CMK (cell line): ENCODE measurements at places on chromosomes 4 and X.

GRCh38 chr4:33911959-33912358 lies 2332.4 kb downstream of the ARAP2 start:
- DNase-seq, result no peak

DNA sequence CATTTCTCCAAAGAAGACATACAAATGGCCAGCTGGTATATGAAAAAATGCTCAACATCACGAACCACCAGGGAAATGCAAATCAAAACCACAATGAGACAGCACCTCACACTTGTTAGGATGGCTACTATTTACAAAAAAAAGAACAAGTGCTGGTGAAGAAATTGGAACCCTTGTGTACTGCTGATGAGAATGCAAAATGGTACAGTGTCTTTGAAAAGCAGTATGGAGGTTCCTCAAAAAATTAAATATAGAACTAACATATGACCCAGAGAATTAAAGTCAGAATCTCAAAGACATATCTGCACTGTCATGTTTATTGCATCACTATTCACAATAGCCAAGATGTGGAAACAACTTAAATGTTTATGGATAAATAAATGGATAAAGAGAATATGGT lies 20.9 kb downstream of the PAGE4 start:
- DNase-seq, result no peak

GRCh38 chr4:152424977-152425376 lies 110.9 kb downstream of the FBXW7 start:
- no peak for DNase-seq

- no peak for DNase-seq
These were observed 18.2 kb downstream of the TMEM255A start for GRCh38 chrX:120293015-120293414.

DNA sequence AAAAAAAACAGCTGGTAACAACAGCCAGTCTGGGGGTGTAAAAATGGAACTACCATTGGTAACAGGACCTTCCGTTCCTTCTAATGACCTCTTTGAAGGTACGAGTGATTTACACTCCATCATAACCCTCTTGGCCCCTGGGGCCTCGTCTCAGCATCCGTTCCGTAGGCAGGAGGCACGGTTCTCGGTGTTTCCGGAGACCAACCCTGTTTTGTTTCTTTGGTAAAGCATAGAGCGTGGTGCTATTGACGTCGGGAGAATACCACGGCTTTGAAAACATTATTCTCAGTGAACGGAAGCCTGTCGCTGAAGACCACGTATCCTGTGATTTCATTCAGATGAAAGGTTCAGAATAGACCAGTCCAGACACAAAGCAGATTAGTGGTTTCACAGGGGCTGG lies 198.9 kb downstream of the ASMT start:
- no peak for DNase-seq

- peak; percentile 24 for DNase-seq
These were observed 30.1 kb upstream of the BBS7 start for GRCh38 chr4:121900132-121900983.

DNA sequence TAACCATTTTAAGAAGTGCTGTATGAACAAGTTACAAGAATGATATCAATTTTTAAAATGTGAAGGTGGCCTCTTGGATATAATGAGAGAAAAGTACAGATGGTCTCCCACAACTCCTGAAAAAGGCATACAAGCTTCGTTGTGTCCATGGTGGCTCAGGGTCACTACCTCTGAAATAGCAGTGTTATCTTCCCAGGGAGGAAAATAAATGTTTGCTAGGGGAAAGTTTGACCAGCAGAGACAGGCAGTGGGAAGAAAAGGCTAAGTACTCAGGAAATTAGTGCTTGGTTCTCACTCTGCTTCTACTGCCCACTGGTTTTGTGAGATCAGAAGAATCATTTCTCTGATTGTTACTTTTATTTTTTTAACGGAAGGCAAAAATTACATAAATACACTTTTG lies 39.4 kb downstream of the PPP1R2C start:
- DNase-seq, result no peak

DNA sequence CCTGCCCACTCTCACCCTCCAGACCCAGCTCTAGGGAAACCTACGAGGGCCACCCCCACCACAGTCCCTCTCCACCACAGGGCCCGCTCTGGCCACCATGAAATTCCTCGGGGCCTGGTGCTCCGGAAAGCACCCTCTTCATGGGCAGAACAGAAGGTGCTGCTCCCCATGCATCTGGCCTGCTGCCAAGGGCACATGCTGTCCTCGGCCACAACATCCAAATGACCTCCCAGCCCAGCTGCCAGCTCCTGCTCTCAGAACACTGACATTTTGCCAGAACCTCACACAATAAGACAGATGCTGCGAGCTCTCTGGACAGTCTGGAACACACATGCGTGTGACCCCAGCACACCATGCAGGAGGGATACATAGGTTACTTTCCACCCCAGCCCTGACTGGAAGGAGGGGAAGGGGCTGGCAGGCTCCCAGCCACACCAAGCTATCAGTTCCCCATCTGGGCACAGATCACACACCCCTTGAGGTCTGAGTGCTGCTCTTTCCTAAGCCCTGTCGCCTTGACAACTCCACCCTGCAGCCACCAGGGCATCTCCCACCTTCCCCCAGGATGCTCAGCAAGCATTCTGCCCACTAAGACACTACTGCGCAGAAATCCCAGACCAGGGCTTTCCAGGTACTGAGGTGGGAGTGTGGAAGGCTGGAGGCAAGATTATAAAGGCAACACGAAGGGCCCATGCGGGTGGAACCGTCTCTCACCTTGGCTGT lies 5.8 kb downstream of the CCNQ start:
- no peak for DNase-seq

DNA sequence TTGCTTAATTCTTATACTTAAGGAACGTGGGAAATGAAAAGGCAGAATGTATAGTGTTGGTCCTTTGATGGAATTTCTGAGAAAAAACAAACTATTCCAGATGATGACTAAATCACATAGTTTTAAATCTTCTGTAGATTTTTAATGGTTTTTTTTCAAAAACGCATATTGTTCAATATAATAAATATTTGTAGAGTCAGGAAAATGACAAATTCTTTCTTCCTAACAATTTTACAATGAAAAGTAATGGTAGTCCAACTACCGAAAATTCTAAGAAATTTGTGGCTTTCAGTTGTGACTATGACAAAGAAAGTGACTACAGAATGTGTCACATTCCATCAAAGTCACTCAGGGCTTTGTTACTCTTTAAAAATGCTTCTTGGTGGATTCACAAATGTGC lies 164.8 kb upstream of the PITX2 start:
- no peak for DNase-seq

DNA sequence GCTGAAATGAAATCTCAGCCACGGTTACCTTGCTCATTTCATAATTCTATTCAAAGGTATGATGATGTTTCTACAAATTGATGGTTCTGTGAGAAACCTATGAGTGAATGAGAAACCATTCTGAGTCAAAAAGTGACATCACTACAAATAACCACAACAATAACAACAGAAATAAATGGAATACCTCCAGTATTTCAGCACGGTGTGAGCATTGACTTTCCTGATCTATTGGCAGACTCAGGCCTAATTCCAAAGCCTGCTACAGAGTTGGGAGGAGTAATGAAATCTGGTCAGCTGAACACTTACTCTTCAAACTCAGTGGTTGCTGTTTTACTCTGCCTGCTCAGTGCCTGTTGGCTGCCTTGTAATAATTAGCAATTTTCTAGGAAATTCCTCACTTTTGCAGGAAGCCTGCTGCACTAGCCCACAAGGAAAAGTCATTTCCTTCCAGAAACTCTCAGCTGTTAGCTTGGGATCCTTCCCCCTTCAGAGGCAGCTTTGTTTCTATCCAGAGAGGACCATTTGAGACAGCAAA lies 18.8 kb upstream of the SYNPO2 start:
- no peak for DNase-seq

GRCh38 chr4:180932370-180933001 lies 1310.7 kb upstream of the TENM3 start:
- DNase-seq, result no peak

- no peak for DNase-seq
These were observed 37.9 kb upstream of the OTUD4 start for GRCh38 chr4:145218251-145218650.

GRCh38 chr4:122798101-122798500 lies 28.5 kb upstream of the FGF2 start:
- peak; percentile 21 for DNase-seq
